ENCODE measurements at places on chromosomes 4 and X. TPM values are rescaled to one million over a fixed set of nuclear protein-coding genes. Genes with fewer than 3 reads are reported as not detected.

GRCh38 chr4:155853189-155853588, 12.9 kb downstream of the ASIC5 start:
- H3K27ac ChIP-seq: no peak overlapping the region
- no peaks in the 10 kb centered on the region for H3K4me1 ChIP-seq

DNA sequence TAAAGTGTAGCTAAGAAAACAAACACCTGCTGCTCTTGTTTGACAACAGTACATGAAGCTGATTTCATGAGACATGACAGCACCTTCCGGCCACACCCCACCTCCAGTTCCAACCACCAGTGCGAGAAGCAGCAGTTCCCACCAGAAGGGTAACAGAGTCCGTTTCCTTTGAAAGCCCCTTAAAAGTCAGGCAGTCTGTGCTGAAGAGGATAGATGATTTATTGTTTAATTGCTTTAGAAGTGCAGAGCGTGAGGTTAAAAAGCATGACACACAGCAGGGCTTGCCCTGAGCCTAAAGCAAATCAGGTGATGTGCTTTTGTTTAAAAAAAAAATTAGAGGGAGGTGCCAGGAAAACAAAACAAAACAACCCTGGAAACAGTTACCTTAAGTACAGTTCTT, 82.6 kb downstream of the HADH start:
- no peak overlapping the region for H3K4me3 ChIP-seq
- H3K27me3 ChIP-seq: no peaks in the 10 kb centered on the region
- peaks cover 45% of the 10 kb centered on the region for H3K4me1 ChIP-seq
- DNase-seq: peak; percentile 13

HELT gene
- polyA plus RNA-seq: not detected

- no peak overlapping the region for H3K27ac ChIP-seq
- H3K4me1 ChIP-seq: no peaks in the 10 kb centered on the region
- no peaks in the 10 kb centered on the region for H3K36me3 ChIP-seq
- H3K4me3 ChIP-seq: no peak overlapping the region
- no peaks in the 10 kb centered on the region for H3K27me3 ChIP-seq
- DNase-seq: no peak
Measured at GRCh38 chr4:114684462-114684861, 85.9 kb downstream of the UGT8 start.

GRCh38 chr4:67735325-67735724, 18.9 kb downstream of the GNRHR start:
- no peaks in the 10 kb centered on the region for H3K27me3 ChIP-seq
- no peaks in the 10 kb centered on the region for H3K4me1 ChIP-seq
- H3K4me3 ChIP-seq: no peak overlapping the region
- H3K27ac ChIP-seq: no peak overlapping the region
- DNase-seq: no peak

Measured in CD8-positive, alpha-beta memory T cell (primary cell).